ENCODE measurements at places on chromosomes 6 and 20. TPM values are rescaled to one million over a fixed set of nuclear protein-coding genes. Genes with fewer than 3 reads are reported as not detected.

The KCNK5 gene
- not detected for polyA plus RNA-seq

The TTK gene
- polyA plus RNA-seq, result 0.51 TPM

The RPP40 gene
- 18.6 TPM for polyA plus RNA-seq

The CLPSL1 gene
- not detected for polyA plus RNA-seq

The ADGRG6 gene
- not detected for polyA plus RNA-seq

The PSORS1C2 gene
- not detected for polyA plus RNA-seq

The DSP gene
- 0.02 TPM for polyA plus RNA-seq

The C4A gene
- polyA plus RNA-seq, result not detected

The OCSTAMP gene
- polyA plus RNA-seq, result not detected

The HCK gene
- 0.09 TPM for polyA plus RNA-seq

The ELOVL4 gene
- 1.6 TPM for polyA plus RNA-seq

The PIGT gene
- 98.9 TPM for polyA plus RNA-seq
